ENCODE measurements at places on chromosomes 5 and 9. TPM values are rescaled to one million over a fixed set of nuclear protein-coding genes. Genes with fewer than 3 reads are reported as not detected.
A peak's percentile ranks its signal among the peaks of the same experiment; 100 is the strongest.

GRCh38 chr5:14172149-14172795 lies 29.1 kb downstream of the TRIO start:
- no peak for DNase-seq

WNT8A gene
- not detected for total RNA-seq

DNA sequence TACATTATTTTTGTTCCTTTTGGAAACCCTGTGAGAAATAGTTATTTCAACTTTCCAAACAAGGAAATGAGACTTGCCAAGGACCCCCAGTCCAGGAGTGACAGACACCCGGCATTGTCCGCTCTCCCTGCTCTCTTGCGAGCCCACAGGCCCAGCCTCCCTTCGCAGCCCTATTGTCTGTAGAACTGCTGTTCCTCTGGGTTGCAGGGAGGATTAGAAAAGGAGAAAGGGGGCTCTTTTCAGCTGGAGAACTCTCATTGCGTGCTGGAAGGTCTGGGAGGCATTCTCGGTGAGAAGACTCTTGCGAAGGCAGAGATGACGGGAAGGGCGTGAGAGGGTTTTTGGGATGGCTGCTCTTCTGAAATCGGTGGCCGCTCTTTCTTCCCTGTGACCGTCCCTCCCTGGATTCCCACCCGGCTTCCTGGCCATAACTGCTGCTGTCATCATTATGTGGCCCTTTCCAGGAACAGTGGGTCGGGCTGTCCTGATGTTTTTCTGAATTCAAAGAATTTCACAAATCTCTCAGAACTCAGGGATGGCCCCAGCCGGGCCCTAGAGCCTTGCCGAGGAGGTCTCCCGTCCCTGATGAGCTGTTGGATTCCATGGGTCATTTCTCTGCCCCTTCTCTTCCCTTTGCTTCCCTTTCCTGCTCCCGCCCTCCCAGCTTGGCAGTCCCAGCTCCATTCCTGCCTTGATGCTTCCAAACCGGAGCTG lies 29.8 kb downstream of the STC2 start:
- DNase-seq: no peak

DNA sequence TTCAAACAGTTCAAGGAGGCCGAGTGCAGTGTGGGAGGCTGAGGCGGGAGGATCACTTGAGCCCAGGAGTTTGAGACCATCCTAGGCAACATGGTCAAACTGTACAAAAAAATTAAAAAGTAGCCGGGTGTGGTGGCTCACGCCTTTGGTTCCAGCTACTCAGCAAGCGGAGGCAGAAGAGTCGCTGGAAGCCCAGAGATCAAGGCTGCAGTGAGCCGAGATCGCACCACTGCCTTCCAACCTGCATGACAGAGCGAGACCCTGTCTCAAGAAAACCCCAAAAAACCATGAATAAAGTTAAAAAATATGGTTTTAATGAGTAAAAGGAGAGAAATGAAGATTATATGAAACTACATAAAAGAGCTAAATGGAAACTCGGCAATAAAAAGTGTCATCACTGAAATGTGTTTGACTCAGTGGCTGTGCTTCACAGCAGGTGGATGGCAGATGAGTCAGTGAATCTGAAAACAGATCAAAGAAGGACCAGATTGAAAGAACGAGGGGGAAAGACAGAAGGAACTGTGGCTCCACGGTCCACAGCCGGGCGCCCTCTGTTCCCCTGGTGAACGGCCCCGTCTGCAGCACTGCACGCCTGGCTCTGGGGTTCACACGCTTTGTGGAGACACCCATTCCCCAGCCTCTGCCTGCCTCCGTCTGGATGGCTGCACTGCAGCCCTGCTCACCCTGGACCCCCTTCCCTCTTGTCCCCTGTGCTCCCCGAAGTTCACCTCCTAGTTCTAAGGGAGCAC lies 25.1 kb downstream of the EXD3 start:
- DNase-seq: no peak

- DNase-seq: no peak
Observed at GRCh38 chr5:157187046-157187754, 6.6 kb downstream of the ITK start.

TRIM36 gene
- total RNA-seq: not detected

BSPRY gene
- 0.64 TPM for total RNA-seq

- DNase-seq: no peak
Observed at GRCh38 chr9:126722252-126722921, 82.5 kb upstream of the ZBTB43 start.

- peak; percentile 74 for DNase-seq
Observed at GRCh38 chr5:6395621-6396020, 17.3 kb upstream of the MED10 start.

DNA sequence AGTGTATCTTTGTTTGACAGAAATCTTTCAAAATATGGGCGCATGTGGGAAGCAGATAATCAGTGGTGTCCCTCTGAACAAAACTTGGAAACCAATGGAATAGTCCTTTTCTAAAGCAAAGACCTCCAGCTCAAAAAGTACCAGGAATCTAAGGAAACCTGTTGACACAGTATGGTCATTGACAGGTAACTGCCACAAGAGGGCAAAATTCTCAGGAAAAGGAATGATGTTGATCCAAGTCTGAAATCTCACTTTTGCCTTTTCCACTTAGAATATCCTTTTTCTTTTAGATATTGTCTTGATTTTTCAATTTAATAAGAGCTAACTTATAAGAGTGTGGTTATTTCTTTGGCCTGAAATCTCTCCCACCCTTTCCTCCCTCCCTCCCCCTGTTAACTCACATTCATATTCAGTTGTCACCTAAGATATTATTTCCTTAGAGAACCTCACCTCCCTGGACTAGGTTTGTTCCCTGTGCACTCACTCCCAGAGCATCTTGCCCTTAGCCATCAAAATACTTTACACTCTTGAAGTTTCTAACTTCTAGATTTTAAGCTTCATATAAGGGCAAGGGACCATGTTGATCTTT lies 59.0 kb upstream of the BARX1 start:
- peak; percentile 34 for DNase-seq
